Stimulated activated CD4-positive, alpha-beta T cell treated with anti-CD3 and anti-CD28 coated beads, Interleukin-4, amount 100 ng/mL, for 48 hours (primary cell): ENCODE measurements at places on chromosomes 13 and 19.

DNA sequence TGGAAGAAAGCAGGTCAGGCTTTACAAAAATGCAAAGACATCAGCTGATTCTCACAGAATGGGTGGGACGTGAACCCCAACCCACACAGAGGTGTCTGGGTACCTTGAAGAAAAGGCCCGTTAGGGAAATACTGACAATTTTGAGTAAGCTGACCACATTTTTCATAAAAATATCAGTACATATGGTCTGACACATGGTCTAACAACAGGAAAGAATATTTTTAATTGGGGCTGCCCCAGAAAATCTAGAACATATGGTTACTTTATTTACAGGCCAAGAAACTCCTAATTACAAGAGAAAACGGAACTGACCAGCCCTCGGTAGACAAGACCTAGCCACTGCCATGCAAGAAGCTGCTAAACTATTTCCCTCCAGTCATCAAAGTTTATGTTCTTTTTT lies 48.7 kb upstream of the ITM2B start:
- DNase-seq = no peak

DNA sequence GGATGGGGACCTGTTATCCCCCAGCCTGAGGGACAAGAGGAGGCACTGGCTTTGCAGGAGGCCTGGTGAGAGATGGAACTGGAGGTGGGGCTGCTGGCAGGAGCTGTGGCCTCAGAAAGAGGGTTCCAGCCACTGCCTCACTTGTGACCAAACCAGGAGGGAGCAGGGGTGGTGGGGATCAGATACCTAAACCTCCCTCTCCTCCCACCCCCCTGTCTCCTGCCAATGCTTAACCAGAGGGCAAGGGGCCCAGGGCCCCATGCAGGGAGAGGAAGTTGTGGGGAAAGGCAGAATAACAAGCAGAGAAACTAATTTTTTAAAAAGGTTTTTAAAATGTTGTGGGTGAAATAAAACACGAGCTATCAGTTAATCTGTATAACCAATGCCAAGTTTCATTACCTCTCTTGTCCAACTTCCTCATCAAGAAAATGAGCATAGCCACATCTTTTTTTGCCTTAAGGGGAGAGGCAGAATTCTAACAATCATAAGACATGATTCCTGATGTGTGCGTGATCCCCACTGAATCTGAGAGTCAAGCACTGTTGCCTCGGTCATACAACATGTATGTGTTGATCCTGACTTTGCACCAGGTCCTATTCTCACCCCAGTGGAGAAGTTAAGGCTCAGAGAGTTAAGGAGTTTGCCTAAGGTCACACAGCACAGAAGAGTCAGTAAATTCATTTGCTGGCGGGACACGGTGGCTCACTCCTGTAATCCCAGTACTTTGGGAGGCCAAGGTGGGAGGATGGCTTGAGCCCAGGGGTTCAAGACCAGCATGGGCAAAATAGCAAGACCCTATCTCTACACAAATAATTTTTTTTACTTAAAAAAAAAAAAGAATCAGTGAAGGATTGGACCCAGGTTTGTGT lies 12.9 kb downstream of the FXYD5 start:
- DNase-seq = no peak

GRCh38 chr19:28526038-28526437 lies 686.9 kb downstream of the UQCRFS1 start:
- no peak for DNase-seq

DNA sequence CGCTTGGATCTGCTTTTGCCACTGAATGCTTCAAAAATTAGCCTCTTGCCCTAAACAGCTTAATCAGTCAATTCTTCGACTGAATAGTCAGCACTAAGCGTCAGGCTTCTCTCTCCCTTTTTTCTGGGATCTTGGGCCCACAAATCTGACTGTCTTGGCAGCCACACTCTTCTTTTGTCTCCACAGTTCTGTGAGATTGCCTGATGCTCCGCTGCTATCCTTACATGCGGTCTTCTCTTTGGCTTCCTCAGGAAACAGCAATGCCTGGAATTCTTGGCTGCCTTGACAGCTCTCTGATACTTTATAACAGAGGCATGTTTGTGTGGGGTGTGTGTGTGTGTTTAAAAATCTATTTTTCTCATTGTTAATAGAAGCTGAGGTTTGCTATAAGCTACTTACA lies 32.6 kb downstream of the ERCC5 start:
- no peak for DNase-seq

GRCh38 chr13:109243311-109243951 lies 543.0 kb downstream of the IRS2 start:
- no peak for DNase-seq

DNA sequence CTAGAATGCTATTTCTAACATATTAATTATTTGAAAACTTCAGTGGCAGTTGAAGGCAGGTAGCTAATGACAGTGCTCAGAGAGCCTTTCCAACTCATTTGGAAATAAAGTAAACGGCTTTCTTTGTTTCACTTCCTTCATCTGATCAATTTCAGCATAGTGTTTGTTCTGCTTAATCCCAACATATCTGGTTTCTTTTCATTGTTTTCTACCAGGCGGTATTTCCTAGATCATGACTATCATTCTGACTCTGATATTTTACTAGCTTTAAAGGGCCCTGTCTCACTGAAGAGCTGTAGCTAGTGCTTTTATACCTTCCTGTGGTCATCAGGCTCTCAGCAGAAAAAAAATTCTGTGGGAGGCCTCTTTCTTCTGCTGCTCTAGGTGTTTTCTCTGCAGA lies 178.6 kb downstream of the RBM26 start:
- no peak for DNase-seq

DNA sequence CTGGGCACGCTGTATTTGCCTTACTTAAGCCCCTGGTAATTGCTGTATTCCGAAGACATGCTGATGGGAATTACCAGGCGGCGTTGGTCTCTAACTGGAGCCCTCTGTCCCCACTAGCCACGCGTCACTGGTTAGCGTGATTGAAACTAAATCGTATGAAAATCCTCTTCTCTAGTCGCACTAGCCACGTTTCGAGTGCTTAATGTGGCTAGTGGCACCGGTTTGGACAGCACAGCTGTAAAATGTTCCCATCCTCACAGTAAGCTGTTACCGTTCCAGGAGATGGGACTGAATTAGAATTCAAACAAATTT lies 676 bp downstream of the BRCA2 start:
- no peak for DNase-seq

DNA sequence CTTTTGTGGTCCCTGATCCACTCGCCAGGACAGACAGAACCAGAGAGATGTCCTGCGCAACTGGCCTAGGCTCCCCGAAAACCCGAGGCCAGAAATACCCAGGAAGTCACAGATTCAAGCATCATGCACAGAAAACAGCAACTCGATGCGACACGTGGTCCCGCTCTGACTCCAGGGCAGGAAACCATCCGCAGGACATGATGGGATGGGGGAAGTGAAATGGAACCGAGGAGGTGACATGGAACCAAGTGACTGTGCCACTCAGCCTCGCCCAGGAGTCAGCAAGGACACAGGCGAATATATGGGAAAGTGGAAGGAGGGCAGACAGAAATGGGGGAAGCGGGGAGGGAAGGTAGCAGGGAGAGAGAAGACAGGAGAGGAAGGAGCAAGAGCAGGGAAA lies 1.1 kb downstream of the ZSCAN18 start:
- no peak for DNase-seq

DNA sequence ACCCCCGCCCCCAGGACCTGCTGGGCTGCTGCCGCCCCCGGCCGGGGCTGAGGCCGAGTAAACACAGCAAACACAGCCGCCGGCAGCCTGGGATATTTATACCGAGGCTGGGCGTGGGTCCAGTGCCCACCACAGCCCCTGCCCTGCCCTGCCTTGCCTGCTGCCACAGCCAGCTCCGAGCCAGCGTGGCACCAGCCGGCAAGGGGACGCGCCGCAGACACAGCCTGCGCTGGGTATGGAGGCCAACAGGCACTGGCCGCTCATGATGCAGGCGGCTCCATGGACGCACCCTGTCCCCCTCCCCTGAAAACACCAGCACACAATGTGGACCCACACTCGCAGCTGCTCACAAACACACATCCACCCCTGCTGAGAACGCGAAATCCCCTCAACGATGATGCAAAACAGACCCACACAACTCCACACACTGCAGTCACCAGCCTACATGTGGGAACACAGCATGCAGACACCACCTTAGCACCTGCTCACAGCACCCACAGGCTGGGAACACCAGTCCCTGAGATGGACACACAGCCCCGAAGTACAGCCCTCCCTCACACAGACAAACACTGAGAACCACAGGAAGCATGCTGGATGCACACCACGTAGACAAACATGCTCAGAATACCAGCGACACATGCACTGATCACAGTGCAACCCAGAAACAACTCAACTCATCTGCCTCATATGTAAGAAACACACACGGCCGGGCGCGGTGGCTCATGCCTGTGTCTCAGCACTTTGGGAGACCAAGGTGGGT lies 16.2 kb downstream of the CCDC97 start:
- no peak for DNase-seq

- peak; percentile 1 for DNase-seq
These were observed 152.2 kb upstream of the UBL3 start for GRCh38 chr13:30002577-30002976.

- no peak for DNase-seq
These were observed 286.1 kb downstream of the KCTD12 start for GRCh38 chr13:76600081-76600480.

DNA sequence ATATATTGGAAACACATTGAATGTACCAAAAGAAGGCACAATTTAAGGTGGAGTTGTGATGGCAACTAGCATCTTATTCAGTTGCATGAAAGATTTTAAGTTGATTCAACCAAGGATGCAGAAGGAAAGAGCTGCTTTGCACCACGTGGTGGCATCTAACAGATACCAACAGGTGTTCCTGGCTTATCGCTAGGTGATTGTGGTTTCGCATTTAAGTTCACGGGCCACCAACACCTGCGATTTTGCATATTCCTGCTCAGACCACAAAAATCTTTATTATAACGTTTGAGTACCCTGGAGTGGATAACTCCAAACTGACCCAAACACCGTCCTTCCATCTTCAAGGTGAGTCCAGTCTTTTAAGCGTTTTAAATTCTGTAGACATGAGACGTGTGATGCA lies 45.3 kb downstream of the RGCC start:
- DNase-seq = no peak

DNA sequence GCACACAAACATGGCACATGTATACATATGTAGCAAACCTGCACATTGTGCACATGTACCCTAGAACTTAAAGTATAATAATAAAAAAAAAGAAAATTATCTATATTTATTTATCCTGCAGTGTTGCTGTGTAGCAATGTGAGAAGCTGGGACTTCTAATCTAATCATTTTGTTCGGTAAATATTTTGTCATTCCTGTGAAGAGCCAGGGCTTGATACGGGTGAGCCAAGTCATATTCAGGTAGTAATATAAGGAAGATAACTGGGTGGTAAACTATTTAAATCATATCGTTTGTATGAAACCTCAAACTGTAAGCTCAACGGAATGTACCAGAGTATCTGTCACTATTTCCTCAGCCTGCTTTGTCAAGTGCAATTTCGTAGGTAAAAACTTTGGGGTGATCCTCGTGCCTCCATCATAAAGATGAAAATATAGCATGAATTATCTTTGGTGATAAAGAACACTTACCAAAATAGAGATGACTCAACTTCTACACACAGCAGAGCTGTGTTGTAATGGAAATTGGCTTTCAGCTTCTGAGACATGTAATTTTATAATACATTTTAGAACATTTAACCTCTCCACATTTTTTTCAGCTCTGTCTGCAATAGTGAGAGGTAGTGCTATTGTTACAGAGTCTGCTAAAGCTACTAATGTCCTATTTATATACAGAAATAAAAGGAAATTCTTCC lies 92.9 kb downstream of the PCDH9 start:
- DNase-seq = no peak

GRCh38 chr13:24680258-24680920 lies at the start of gene ATP12A:
Gene ATP12A, plus strand, starts transcription at chr13:24680408. Its CDS starts 336 bp downstream, at chr13:24680744.
- DNase-seq = no peak

DNA sequence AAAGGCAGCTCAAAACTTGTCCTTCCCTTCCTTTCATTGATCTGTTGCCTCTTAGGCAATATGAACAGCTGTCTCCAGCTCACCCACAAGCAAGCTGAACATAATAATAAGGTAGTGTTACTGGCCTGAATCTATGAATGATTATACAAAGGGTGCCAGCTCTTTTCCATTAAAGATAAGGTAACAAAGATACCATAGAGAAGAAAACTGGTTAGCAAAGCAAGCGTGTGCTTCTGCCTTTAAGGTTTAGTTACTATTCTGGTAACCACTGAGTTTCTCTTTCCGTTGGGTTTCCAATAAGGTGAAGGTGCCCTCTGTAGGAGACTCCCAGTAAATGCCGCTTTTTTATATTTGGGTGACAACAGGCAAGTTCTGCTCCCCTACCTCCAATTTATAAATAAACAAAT lies 12.1 kb upstream of the DACH1 start:
- DNase-seq = no peak

- no peak for DNase-seq
These were observed 20.8 kb upstream of the ZNF835 start for GRCh38 chr19:56692206-56692895.

DNA sequence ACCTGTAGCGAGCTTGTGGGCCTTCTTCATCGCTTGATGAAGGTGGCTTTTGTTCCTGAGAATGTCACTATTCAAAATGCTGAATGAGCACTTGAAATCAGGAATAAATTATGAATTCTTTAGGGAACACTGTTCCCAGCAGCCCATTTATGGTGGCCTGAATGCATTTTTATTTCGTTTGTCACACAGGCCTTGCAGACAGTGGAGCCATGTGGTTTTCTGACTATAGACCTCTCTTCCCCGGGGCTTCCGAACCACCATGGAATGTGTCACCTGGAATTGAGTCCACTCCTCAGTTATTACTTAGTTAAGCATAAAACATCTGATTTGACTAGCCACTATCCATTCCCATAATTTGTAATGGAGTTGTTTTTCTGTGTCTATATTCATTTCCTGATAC lies 396.9 kb downstream of the IRS2 start:
- no peak for DNase-seq

DNA sequence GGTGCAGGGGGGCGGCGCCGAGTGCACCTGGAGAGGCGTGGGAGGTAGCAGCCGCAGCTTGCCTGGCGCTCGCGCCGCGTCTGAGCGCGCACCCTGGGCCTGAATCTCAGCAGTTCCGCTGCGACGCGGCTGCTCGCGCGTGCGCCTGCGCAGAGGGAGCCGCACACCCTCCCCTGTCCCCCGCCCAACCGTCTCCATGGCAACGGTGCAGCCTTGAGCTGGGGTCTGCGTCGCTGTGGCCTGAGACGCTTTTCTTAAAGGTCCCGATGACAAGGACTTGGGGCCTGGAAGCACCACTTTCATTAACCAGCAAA lies at the start of gene PNMA8B:
Gene PNMA8B (minus strand): TSS at position 82 of the 314 bp plus-strand sequence. CDS start 402 bp downstream, outside the sequence.
- DNase-seq = no peak
